Thoracic aorta (tissue), 2 donors: ENCODE measurements at places on chromosomes 2 and 18.

DNA sequence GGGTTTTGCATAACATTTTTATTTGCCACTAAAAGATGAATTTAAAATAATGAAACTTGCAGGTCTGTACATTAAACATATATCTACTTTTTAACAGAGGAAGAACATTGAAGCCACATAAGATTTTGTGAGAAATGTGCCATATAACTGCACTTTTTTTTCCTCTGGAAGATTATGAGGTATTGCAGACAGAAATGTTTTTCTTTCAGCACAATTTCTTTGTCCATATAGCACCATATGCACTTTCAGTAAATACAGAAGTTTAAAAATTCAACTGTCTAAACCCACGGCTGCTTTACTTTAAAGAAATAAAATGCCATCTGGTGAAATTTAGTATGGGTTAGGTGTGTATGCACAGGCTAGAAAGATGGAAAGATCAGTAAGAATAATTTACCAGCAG, 470 bp upstream of the FAP start:
- no peak for DNase-seq

- DNase-seq, result no peak
These were observed 174.9 kb downstream of the NR4A2 start for GRCh38 chr2:156157670-156158069.

DNA sequence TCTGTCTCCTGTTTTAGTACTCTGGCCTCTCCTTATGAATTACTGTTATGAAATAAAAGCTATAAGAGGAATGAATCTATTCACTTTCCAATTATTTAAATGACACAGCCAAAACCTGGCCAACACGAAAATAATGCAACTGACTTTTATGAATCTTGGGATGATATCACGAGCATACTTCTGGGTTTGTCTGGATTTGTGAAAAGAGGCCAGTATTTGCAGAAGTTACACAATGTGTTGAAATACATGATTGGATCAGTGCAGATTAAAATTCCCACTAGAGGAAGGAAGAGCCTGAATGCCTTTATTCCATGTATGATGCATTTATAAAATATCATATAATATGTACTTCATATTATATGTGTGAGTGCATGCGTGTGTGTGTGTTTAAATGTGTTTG, 418.2 kb downstream of the GRB14 start:
- no peak for DNase-seq

- no peak for DNase-seq
These were observed 3.5 kb upstream of the BCL2 start for GRCh38 chr18:63322908-63323634.

DNA sequence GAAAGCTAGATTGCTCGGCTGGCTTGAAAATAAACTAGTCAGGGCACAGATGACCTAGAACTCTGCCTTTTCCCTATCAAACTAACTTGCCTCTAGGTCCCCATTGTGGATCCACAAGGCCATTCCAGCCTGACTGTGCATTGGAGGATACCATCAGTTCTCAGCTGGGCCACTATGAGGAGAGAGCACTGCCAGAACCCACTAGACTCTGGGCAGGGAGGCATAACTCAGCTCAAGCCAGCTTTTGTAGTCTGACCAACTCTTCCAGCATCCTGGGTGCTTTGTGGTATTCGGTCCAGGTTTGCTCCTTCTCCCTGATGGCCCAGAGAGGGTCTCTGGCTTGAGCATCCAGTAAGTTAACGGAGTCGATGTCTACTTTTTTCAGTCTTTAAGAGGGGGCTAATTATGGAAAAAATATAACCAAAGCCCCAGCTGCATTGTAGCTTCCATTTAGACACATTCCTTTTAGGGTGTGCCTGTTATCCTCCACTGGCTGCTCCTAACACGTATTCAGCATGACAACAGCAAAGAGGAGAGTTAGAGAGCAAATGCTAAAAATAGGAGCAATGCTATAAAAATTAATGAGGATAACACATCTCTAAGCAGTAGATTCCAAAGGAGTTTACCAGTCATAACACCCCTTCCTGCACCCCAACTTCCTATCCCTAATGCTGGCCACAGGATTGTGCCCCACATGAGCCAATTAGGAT, 15.2 kb downstream of the GKN2 start:
- no peak for DNase-seq

GRCh38 chr2:173881886-173882285, 83.3 kb downstream of the SP3 start:
- DNase-seq, result no peak

DNA sequence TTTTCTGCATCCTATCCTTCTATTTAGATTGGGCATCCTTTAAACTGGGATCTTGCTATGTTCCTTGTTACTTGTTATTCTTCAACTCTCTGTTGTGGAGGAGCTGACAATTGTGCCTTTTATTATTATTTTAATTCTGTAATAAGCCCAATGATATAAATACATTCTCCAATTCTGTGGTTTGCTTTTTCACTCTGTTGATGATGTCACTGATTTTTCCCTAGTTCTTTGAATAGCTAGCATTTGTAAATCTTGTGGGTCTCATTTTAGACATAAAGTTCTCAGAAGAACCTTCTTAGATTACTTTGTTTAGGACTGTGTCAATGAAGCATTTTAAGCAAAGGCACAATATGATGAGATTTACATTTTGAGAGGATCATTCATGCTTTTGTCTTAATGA, 79.5 kb upstream of the SLC8A1 start:
- no peak for DNase-seq

DNA sequence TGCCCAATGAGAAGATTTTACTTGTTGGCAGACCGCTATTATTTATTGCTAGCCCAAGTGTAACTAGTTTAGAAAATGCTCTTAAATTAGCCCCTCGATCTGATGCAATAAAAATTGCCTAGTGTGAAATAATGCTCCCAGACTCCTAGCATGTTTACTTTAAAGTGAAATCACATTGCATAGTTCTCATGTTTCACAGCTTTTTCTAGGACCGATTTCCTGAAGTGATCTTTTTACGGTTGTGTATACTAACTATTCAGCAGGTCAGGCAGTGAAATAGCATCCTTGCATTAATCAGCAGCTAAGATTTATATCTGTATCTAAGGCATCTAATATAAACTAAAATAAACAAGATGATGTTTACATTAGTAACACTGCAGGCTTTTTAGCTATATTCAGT, 52.4 kb downstream of the PMS1 start:
- no peak for DNase-seq

GRCh38 chr2:105576050-105576439, 168.7 kb upstream of the NCK2 start:
- DNase-seq, result no peak
